ENCODE measurements at places on chromosomes 6 and 20.

GRCh38 chr6:156269751-156270369, 507.3 kb upstream of the ARID1B start:
- DNase-seq = no peak

- peak; percentile 16 for DNase-seq
Observed at GRCh38 chr6:84466511-84466910, 239.1 kb upstream of the CEP162 start.

GRCh38 chr20:56826705-56827665, 197.9 kb downstream of the TFAP2C start:
- DNase-seq = no peak

DNA sequence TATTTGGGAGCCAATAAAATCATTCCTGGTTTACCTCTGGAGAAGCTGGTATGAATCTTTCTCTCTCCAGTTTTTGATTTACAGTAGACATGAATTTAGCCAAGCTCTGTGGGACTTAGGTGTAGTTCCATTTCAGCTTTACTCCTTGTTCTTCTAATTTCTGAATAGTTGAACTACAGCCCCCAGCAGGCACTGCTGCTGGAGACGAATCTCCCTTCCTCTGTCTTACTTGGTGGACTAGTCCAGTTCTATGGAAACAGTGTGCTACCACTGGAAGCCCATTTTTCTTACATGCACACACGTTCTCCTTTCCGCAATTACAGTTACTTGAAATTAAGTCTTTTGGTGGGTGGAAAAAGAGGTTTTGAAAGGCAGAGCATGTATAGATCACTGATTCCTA, 42.3 kb downstream of the RALGAPB start:
- no peak for DNase-seq

DNA sequence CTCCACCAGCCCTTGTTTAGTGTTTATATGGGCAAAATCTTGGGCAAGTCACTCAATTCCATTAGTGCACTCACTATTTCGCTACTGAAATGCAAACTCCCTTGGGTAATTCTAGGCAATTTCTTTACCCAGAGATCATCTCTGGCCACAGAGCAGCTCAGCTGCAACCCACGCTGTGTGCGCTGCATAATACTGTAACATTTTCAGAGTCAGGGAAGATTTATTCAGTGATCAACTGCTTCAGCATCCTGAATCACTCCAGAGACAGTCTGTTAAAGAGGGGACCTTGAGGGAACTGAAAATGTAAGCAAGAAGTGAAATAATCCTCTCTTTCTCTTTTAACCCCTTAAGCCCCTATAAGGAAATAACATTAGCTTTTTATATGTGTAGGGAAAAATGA, 189.6 kb upstream of the FBXL4 start:
- no peak for DNase-seq

DNA sequence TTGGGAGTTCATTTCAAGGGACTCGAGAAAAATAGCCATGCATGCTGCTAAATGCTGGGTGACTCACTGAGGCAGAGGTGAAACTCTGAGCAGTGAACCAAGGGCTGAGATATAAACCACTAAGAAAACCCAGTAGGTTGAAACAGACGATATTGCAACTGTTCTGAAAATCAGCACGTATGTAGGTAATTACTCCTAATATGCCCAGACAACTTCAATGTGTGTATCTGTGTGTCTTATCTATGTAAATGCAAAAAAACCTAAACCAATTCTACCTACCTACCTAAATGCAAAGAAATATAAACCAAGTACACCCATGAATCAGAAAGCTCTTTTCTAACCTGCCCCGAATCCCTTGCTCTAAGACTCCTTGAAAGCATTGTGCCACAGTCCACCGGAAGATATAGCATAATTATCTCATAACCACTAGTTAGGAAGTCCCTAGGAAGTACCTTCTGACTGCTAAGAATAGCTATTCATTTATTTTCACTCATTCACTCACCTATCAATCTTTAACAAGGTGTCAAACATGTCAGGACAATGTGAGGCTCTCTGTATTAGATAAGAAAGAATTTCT, 458.7 kb upstream of the RUNX2 start:
- no peak for DNase-seq

DNA sequence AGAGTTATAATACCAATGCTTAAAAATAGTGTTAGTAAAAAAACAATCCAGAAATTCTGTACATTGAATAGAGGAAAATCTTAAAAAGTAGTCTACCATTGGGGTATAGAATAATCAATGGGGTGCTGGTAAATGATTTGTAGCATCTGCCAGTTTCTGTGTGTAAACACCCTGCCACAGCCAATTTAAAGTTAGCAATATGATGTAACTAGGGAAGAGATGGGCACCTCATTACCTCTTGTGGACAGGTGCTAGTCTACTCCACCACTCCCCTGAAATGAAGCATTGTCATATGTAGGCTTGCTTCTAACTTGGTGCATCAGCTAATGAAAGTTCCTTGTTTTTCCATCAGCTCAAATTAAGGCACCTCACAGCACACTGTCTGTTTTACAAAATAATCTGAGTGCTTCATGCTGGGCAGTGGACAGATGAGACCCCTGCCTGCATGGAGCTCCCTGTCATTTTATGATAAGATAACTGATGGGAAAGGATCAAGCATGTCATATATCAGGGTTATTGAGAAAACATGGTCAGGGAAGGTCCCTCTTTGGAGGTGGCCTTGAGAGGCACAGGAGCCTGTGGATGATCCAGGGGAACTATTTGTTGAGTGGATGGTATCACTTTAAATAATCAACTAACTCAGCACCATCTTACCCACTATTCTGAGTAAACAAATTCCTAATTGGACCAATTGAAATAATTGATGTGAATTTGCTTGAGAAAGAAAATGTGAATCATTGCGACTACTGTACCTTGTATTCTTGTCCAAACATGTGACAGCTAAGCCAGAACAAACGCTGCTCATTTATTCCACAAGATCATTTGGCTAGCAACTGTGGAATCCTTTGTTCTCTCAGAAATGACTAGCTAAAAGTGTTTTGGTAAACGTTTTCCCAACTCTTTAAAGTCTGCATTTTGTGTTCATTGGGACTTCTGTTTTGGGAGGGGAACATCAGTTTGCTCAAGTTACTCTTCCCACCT, 45.9 kb upstream of the CSE1L start:
- no peak for DNase-seq

- no peak for DNase-seq
Observed at GRCh38 chr20:44583157-44583556, 778 bp downstream of the PKIG start.

GRCh38 chr6:3899970-3900439, 50.8 kb downstream of the FAM50B start:
- DNase-seq = no peak

DNA sequence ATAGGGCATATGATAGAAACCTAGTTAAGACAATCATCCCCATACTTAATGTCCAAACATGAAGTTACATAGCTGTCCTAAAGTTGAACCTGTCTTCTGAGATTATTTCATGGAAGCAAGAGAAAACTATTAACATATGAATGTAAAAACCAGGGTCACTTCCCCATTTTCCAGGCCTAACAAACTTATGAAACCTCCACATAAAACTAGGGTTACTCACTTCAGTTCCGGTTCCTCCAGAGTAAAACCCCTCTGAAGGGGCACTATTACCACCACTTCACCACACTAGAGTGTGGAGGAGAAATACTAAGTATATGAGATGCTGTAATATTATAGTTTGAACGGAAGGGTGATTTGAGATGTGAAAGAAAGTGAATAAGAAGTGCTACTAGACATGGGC, 14.9 kb downstream of the PRKN start:
- DNase-seq = no peak

DNA sequence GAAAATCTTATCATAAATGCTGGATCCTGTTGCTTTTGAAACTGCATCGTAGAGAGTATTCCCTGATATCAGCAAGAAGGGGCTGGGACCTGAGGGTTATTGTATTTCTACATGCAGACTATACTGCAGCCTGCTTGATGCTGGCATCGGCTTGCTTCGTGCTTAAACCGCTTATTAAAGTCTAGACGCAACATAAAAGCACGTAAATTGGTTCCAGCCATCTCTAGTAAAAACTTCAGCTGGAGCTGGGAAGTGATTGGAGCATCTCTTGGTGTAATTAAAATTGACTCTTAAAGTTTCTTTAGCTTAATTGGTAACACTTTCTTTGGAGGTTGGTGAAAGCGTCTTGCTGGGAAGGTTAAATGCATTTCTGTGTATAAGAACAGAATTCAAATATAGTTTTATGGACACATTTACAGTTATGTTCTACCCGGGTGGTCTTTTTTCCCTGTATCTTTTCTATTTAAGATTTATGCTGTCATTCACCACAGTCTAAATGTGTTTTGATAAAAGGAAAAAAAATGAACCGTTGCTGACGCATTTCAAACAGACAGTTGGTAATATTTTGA, 139.0 kb upstream of the JAG1 start:
- no peak for DNase-seq

DNA sequence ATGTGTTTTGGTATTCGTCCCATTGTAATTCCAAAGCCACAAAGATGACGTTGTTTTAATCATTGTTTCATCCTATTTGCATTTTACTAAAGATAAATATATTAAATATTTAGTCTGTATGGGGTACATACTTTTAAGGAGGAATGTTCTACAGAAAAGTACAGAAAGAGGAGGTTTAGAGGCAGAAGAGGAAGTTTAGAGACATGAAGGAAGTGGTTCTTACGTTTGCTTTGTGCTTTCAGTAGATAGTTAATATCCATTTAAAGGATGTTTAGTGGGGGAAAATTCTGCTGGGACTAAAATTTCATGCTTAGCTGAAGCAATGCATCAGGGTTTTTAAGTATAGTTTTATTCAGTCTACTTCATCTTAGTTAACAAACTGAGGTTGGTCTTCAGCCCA, 116.6 kb downstream of the CRYBG1 start:
- no peak for DNase-seq

DNA sequence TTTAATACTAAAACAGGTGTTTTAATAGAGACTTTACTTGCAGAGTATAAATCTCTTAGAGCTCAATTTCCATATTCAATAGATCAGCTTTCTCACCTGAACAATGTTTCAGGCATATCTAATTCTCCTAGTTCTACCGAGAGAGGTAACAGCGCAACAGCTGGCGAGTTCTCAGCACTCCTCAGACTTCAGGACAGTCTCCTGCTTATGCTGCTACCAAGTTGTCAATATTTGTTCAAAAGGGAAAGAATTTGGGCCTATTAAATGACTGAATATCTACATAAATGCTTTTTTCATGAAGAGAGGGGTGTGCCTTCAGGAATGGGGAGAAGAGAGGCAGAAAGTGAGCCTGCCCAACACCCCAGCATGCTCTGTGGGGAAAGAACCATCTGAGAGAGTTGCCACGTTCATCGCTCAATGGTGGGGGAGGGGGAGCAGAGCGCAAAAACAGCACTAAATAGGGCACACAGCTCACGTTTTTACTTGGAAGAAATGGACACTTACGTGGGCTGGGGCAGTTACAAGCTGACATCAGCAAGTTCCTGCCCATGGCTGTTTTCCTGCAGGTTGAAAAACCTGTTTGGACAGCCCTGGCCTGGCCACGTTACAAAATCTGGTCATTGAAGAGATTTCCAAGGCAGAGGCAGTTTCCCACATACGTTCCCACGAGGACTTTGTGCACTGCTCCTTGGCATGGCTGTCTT, 38.0 kb downstream of the EZR start:
- no peak for DNase-seq

- no peak for DNase-seq
Observed at GRCh38 chr6:57068061-57068460, 21.6 kb downstream of the KIAA1586 start.

- no peak for DNase-seq
Observed at GRCh38 chr6:94367316-94367715, 948.0 kb upstream of the EPHA7 start.

- DNase-seq = no peak
Observed at GRCh38 chr20:45919542-45920399, 7.8 kb upstream of the PLTP start.

DNA sequence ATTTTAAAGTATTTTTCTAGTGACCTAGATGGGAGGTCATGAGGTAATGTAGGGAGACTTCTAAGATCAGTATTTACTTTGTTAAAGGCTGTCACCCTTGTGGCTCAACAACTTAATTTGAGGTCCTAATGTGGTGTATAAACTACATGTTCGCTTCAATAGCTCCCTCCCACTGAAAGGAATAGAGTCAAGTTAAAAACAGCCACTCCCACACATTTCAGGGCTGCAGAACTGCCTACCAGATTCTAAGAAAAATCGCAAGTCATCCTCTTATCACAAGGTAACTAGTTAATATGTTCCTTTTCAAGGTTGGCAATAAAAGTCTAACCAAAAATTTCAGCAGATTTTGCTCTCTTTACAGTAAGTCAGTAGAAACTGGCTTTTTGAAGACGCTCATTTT, 15.1 kb downstream of the GSTA1 start:
- no peak for DNase-seq

GRCh38 chr20:24560571-24561491, 91.4 kb downstream of the SYNDIG1 start:
- no peak for DNase-seq

All from HCT116 (cell line).